ENCODE measurements at places on chromosomes 2 and 18.

DNA sequence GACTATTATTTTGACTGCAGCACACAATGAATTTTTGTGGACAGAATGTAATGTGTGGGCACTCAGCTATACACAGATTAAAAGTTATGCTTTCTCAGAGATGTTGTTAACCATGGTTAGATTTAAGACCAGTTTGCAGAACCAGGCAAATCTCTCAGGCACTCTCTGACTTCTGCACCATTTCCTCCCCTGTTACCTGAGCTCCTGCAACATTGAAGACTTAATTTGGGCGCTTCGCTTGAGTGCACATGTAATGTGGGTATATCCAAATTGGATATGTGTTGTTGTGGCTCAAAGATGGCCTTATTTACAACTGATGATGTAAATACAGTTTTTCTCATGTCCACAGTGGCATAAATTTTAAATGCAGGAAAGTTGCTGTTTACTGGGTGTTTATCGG is 469.4 kb downstream of the PTPRM start:
- DNase-seq = no peak

DNA sequence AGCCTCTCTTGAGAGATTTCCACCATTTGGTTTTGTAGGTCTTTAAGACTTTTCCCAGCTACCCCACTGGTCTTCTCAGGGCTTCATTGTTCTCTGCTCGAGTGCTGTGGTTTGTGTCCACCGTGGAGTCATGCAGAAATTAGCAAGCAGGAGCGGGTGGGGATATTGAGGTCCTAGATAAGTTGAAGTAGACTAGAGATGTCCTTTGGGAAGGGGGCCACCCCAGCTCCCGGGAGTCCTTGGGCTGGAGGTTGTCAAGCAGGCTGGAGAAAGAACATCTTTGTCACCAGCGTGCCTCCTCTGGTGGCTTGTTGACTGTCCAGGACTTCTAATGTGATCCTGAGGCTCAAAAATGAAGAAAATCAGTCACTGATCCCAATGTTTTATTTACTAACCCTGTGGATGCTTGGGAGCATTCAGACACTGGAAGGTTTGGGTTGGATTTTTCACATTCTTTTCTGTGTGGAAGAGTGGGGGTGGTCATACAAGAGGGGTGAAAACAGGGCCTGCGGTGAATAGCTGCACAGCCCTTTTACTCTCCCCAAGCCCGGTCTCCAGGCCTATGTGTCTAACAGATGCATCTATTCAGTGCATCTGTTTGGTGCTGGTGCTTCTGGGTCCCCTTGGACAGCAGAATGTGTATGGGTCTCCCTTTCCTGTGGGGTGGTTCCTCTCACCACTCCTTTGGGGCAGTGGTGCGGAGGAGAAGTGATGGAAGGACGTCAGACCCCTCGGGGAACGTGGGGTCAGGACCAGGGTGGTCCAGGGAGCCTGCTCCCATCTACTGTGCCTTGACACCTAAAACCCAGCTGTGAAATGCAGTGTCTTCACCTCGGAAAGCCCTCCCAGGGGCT is 208.1 kb downstream of the KLHL29 start:
- DNase-seq = no peak

- no peak for DNase-seq
These were observed 33.7 kb downstream of the NRP2 start for GRCh38 chr2:205715831-205716525.

DNA sequence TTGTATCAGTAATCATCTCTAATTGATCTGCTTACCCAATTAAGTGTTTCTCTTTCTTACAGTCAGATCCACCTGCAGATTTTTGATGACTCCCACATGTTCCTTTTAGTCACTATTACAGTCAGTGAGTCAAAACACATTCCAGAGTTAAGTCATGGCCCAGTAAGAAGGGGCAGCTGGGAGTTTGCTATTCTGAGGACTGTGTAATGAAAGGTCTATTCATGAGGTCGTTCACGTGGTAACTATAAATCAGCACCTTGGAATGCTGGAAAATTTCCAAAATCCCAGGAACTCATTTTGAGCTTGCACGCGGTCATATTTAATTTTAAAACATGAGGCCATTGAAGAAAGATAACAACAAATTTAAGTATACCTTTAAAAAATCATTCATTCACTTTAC is 252.5 kb downstream of the XIRP2 start:
- no peak for DNase-seq

- no peak for DNase-seq
These were observed 7.2 kb downstream of the GAD1 start for GRCh38 chr2:170823898-170824215.

GRCh38 chr2:182522405-182522896 is 95.6 kb upstream of the PDE1A start:
- DNase-seq = no peak

- DNase-seq = no peak
These were observed 13.9 kb upstream of the RAB31 start for GRCh38 chr18:9694174-9694573.

GRCh38 chr2:175005733-175006264 is 618 bp upstream of the CHN1 start:
- DNase-seq = no peak

- DNase-seq = no peak
These were observed 1053.0 kb downstream of the TSN start for GRCh38 chr2:122808286-122808969.

DNA sequence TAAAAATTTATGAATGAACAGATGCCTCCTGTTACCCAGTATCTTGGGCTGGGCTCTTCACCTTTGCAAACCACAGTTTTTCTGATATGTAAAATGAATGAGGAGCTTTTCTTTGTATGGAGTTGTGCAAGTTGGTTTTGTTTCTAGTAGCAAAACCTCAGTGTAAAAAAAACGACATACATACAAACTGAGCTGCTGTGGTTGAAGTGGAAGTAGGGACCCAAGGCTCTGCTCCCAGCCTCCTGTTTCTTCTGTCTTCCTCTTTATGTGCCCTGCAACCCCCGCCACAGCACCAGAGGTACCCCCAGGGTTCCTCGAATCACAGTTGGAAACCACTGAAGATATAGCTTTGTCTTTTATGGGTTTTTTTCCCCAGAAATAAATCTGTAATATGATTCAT is 118.1 kb downstream of the MYO1B start:
- no peak for DNase-seq

DNA sequence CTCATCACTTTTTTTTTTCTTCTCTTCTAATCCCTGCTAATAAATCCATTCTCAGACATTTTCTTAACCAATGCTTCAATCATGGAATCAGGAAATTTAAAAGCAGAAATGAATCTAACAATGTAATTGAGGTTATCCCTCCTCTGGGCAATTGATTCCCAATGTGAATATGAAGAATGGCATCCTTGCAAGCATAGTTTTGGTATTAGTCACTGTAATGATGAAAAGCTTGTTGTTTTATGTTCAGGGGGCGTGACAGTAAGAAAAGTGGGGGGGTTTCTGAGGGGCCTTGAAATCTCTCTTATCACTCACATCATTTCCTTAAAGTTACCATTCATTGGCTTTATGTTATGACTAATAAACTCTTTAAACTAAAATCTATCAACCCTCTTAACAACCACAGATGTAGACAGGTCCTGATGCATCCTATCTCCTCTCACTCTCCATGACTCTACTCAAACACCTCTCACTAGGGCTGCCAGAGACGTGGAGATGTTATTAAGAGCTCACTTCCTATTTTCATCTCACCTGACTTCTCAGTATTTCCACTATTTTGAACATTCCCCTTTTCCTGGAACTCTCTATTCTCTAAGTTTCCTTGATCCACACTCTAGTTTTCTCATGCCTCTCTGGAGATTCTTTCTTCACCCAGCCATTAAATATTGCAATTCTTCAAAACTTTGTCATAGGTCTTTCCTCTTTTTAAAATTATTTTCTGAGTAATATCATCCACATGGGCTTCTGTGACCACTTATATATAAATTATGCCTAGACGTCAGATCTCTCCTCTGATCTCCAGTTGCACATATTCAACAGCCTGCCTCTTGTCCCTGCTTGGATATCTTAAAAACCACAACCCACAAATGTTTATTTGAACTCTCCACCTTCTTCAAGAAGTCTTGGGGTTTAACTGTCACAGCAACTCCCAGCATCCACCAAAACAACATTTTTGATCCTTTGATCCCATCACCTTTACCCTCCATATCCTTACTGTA is 332.9 kb downstream of the CDH2 start:
- no peak for DNase-seq

DNA sequence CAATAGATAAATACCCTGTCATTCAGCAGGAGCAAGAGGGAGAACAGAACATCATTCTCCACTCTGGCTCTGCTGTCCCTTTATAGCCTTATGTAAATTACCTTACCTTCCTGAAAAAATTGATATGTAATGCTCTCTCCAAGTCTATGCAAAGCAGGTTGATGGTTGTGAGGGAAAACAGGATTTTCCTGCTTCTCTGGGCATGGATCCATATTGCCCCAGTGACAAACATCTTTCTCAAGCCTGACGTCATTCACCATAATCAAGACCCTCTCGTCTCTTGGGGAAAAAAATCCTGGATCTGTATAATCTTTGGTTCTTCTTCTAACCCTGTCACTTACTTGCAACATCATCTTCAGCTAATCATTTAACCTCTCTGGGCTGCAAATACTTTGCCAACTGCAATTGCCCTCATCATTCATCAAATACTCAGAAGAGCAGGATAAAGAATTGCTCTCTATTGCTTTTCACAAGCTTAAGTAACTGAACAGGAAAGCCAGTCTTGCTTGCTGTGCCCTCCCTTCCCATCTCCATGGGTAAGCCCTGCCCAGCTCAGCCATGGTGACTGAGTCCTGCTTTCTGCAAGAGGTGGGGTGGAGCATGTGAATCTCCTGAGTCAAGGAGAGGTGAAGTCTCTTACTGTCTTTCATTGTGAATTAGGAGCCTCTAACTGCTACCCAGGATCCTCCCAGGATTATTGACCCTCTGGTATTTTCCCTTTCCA is 123.7 kb upstream of the KLF7 start:
- no peak for DNase-seq

DNA sequence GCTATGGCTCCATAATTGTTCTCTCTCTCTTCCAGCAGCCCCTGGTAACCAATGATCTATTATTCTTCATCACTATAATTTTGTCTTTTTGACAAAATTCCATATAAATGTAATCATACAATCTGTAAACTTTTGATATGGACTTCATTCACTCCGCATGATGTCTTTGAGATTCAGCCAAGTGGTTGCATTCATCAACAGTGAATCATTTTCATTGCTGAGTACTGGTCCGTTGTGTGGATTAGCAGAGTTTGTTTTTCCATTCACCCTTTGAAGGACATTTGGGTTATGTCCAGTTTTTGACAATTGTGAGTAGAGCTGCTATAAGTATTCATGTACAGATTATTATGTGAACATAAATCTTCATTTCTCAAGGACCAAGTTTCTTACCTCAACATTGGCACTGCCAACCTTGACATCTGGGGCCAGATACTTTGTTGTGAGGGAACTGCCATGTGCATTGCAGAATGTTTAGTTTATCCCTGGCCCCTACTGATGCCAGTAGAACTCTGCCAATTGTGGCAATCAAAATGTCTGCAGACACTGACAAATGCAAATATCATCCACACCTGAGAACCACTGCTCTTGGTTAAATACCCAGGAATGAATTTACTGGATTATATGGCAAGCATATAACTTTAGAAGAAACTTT is 48.4 kb upstream of the BCL2L11 start:
- no peak for DNase-seq

DNA sequence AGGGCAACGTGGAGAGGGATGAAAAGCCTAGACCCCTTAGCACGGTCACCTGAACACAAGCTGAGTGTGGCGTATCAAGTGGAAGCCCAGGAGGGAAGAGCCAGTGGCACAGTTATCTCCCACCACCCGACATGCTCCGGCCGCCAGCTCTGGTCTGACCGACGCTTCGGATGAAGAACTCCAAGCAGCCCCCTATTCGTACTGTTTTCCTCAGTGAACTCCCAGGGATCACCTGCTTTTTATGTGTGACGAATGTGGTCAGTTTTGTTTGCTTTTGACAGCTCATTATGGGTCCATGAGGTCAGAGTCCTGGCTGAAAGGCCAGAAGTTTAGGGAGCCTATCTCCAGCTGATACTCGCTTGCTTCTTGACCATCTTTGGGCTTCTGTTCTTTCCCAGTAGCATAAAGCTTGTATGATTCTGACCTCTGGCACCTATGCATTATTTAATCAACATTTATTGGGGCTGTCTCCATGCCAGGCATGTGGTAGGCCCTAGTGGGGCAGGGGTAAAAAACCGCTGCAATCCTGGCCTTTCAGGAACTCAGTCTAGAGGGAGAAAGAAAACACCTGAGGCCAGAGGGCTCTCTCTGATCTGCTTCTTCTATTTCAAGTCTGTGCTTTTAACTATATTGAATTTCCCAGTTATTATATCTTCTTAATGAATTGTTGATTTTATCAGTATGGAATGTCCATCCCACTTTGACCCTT is 33.0 kb upstream of the MRPL33 start:
- no peak for DNase-seq

DNA sequence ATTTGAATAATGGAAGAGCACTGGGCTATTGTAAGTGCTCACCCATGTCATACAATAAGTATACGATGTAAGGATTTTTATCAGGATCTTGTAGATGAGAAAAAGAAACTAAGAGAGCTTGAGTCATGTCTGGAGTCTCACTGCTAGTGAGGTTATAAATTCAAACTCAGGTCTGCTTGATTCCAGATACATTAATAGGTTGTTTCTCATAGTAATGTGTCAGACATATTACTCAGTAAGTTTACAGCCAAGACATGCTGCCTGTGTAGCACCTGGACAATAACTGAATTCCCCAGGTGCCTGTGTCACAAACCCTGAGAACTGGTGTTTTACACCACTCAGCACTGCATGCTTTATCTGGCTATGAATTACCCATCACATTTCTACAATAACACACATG is 216.9 kb upstream of the LRP1B start:
- DNase-seq = no peak

- DNase-seq = no peak
These were observed 46.8 kb downstream of the RPIA start for GRCh38 chr2:88738271-88738670.

GRCh38 chr2:119442226-119442619 is 10.6 kb downstream of the TMEM37 start:
- DNase-seq = no peak

DNA sequence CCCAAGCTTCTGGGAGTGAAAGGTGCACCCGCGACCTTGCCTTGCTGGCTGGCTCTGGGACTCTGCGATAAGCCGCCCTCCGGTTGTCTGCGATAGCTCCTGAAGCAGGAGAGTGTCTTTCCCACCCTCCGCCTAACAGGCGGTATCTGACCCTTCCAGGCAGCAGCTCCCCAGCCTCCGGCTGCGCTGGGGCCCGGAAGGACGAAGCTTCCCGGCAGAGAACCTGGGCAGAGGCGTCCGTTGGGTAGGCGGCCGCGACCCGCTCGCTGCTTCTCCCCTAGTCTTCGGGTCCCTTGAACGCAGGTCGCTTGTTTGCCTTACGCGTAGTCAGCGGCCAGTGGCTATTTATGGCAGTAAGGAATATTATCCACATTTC is 446 bp upstream of the RHBDD1 start:
- DNase-seq = no peak

Measured in NCI-H1105 (cell line).